Panc1 (cell line): ENCODE measurements at places on chromosomes 16 and 17.

DNA sequence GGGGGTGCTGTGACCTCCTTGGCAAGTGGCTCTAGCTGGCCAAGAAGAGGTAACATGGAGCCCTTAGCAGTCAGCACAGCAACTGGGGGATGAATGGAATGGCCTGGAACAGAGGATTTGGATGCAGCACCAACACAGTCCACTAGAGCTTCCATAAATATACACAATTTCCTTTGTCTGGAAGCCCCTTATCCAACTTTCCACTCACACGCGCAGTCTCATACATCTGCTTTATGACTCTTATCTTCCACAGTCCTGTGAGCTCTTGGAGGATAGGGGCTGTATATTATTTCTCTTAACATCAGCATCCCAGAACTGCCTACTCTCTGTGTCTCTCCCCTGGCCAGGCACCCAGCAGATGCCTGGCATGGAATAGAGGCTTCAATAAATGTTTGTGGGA lies 235.6 kb upstream of the MAF start:
- no peak for DNase-seq

GRCh38 chr16:2450975-2451381 lies 8.9 kb upstream of the TEDC2 start:
- no peak for DNase-seq

DNA sequence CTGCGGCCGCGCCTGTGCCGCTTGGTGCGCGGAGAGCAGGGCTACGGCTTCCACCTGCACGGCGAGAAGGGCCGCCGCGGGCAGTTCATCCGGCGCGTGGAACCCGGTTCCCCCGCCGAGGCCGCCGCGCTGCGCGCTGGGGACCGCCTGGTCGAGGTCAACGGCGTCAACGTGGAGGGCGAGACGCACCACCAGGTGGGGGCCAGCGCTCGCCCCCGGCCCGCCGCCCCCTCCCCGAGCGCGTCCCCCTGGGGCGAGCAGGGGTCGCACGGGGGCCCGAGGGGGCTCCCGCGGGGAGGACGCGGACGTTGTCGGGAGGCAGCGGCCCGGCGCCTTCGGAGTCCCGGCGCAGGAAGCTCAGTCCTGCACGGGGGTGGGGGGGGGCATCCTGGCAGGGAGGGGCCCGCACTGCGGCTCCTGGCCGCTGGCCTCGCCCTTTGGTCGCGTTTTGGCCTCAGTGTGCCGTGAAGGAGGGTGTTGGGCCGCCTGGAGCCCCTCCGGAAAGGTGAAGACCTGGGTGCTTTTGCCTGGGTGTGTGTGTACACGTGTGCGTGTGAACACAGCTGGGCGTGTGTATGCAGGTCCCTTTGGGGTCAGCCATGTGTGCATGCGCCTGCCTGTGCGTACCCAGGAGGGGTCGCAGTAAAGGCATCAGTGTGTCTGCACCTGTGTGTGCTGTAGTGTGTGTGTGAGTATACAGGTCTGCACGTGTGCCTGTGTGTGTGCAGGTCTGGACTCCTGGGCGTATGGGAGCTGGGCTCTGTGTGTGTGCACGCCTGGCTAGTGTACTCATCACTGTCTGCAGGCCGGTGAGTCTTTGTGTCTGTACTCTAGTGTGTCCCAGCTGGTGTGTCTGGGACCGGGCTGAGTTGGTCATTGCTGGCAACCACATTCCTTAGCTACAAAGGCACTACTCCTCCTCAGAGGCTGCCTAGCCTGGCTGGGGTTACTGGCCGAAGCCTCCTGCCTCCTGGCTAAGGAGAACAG lies 615 bp downstream of the NHERF2 start:
- no peak for DNase-seq

DNA sequence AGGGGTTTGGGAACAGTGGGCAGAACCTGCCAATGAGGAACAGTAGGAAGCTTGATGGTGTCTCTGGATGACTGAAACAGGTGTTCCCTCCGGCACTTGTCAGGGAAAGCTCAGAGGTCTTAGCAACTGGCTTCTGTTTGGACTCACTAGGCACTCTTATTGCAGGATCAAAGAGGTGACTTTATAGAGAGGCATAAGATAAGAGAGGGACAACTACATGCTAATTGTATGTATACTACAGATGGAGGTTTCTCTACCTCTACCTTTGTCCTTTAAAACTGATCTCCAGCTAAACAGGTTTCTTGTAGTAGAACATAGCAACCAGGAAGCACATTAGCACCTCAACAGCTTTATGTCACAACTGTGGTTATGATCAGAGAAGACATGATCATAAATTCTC lies 7.6 kb downstream of the CNTD1 start:
- no peak for DNase-seq

DNA sequence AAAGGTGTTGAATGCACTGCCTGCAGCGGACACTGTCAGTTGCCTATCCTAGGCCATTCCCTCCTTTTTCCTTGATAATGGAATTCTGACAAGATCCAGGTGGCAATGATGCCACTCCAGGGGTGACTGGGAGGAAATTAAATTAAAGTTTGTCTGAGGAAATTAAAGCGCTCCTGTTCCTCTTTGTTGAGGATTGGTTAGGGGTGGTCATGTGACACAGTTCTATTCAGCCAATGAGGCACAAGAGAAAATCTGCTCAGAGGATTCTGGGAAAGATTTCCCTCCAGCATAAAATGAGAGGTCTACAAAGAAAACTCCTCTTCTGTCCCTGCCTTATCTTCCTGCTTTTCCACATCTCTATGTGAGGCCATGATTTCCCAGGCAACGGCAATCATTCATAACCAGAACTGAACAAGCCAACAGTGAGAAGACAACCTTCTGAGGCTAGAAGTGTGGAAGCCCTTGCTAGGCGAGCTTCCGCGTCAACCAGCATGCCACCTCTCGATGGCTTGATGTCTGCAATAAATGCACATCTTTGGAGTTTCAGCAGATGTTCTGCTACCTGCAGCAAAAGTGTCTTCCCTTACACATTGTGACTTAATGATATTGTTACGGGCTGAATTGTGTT lies 5.6 kb upstream of the BCO1 start:
- no peak for DNase-seq

DNA sequence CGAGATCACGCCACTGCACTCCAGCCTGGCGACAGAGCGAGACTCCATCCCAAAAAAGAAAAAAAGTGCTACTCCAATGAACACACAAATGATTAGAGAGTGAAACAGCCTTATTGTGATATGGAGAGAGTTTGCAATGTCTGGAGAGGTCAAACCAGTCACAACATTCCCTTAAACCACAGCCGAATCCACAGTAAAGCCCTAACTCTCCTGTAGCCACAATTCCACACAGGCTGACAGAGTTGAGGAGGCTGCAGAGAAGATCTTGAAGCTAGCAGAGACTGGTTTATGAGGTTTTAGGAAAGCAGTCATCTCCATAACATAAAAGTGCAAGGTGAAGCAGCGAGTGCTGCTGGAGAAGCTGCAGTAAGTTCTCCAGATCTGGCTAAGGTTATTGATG lies 6.7 kb downstream of the RNF213 start:
- DNase-seq: no peak

DNA sequence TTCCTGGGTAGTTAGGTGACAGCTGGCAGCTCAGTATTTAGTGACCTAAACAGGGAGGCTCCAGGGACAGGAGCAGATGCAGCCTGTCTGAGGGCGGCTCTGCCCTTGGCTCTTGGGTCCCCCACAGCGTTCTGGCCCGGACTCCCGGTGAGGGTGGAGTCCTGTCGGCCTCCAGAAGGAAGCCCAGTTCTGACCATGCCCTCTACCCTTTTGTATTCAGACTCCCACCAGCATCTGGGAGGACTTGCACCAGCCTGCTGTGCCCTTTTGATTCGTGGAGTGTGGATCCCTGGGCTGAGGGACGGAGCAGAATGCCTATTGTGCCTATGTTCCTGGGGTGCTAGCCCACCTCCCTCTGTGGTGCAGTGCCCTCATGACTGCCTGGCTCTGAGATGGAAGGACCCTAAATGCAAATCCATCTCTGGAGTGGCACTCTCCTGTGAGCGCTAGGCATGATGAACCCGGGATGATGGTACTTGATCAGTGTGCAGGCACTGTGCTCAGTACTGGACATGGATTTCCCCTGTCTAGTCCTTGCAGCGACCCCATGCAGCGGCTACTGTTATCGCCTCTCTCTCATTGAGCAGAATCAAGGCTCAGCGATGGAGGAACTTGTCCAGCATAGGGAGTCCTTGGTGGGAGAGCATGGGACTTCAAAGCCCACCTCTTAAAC lies 123.1 kb downstream of the SNX29 start:
- no peak for DNase-seq

GRCh38 chr17:79859676-79860615 lies 20.7 kb upstream of the CBX4 start:
- DNase-seq: no peak

DNA sequence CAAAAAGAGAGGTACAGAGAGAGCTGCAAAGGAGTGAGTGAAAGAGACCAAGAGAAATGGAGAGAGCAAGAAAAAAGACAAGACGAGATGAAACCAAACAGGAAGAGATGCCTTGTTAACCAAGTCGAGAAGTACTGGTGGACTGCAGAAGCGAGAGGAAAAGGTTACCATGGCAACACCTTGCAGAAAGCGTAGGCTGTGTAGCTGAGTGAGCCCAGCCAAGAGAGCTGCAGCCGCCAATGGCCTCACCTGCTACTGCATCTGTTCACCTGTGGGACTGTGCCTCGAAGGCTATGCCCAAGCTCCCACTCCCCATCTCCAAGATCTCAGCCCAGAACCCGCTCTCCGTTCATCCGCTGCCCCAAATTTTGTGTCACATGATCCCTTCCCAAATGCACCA lies 161.3 kb downstream of the SLC39A11 start:
- DNase-seq: no peak

DNA sequence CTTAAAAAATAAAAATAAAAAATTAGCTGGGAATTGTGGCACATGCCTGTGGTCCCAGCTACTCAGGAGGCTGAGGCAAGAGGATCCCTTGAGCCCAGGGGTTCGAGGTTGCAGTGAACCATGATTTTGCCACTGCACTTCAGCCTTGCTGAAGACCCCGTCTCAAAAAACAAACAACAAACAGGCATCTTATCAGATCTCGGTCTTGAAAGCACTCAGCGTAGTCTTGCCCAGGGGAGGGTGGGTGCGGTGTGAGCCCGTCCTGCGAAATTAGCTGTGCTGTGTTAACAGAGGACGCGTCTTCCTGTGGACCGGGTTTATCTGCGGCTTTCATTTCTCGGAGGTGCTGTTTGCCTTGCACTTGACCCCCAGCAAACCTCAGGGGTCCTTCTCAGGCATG lies 5.4 kb downstream of the GAA start:
- no peak for DNase-seq

- no peak for DNase-seq
Measured at GRCh38 chr17:373613-374230, 21.1 kb upstream of the RPH3AL start.

- DNase-seq: no peak
Measured at GRCh38 chr16:84455031-84455430, 49.4 kb downstream of the MEAK7 start.

GRCh38 chr16:46947900-46948547 lies 25.4 kb downstream of the DNAJA2 start:
- DNase-seq: no peak

- no peak for DNase-seq
Measured at GRCh38 chr16:87324411-87325275, 7.5 kb upstream of the C16orf95 start.

DNA sequence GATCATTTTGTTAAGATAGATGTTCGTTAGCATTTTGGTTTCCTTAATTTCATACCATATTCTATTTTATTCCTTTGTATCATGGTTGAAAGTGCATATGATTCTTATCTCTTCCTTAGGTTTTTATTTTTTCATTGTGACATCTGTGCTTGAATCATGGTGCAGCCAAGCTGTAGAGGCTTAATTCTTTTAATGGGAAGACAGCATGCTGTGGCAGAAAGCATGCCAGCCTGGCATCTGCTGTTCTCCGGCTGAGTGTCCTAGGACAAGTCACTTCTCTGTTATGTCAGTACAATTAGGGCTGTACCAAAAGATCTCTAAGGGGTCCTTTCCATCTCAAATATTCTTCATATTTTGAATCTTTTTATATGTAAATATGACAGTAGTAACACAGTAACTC lies 68.5 kb upstream of the PMFBP1 start:
- DNase-seq: no peak

DNA sequence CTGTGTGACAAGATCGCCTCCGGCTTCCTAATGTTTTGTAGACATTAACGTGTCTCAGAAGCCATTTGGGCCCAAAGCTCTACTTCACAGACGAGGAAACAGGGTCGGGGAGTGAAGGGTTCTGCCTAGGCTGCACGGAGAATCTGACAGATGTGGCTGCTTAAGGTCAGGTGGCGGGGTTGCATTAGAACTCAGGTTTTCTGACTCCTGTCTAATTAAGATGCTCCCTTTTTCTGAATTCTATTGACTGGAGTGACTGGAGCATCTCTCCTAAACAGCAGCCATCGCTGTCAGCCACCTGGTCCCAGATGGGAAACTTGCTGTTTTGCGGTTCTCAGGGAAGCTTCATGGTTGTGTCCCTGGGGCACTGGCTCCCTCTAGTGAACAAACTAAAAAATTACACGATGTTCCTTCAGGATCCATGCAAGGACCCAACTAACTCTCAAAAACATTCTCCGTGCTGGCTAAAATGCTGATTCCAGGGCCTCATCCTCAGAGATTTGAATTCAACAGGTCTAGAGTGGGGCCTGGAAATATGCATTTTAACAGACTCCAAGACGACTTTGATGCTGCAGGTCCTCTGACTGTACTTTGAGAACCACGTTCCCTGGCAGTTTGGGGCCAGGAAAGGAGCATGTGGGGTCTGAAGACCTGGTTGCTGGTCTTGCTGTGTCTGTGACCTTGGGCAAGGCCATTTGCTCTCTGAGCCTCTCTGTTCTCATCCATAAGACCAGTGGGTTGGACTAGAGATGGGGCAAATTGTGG lies 117.4 kb downstream of the IRF8 start:
- peak; percentile 25 for DNase-seq

- DNase-seq: no peak
Measured at GRCh38 chr17:76560036-76560876, 20.4 kb downstream of the PRCD start.

- DNase-seq: no peak
Measured at GRCh38 chr16:88914750-88915368, 48.4 kb upstream of the PABPN1L start.

DNA sequence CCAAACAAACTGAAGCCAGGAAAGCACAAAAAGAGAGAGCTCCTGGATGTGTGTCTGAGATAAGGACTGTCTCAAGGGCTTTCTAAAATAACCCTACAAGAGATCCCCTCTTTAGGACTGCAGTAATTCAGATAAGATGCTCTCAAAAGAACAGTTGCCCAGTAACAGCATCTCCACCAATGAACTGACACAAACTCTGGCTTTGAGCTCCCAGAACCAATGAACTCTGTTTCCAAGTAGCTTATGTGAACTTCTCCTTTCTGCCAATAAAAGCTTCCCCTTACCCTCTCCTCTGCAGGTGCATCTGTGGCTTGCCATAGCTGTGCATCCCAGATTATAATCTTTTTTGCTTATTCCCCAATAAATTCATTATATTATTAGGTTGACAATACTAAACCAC lies 421.5 kb downstream of the SLC39A11 start:
- DNase-seq: no peak

DNA sequence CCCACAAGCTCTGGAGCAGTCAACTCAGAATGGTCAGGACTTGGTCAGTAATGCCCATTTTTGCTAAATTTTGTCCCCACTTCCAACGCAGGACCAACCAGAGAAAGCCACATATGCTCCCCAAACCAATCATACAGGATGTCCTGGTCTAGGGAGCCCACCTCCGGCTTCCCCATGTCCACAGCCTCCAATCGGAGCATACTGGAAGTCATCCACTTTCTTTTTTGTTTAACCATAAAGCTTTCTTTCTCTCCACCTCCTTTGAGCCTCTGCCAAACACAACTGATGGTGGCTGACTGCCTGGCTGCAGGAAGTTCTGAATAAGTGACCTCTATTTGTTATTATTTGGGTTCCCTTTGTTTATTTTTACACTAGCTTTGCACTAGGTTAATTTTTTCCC lies 549.1 kb downstream of the WWOX start:
- DNase-seq: no peak

GRCh38 chr16:14510939-14511799 lies 118.9 kb downstream of the PARN start:
- DNase-seq: no peak
